Stimulated activated CD4-positive, alpha-beta T cell treated with anti-CD3 and anti-CD28 coated beads, Interleukin-2, amount 100 ng/mL, for 24 hours (primary cell): ENCODE measurements at places on chromosomes 1 and 21.

DNA sequence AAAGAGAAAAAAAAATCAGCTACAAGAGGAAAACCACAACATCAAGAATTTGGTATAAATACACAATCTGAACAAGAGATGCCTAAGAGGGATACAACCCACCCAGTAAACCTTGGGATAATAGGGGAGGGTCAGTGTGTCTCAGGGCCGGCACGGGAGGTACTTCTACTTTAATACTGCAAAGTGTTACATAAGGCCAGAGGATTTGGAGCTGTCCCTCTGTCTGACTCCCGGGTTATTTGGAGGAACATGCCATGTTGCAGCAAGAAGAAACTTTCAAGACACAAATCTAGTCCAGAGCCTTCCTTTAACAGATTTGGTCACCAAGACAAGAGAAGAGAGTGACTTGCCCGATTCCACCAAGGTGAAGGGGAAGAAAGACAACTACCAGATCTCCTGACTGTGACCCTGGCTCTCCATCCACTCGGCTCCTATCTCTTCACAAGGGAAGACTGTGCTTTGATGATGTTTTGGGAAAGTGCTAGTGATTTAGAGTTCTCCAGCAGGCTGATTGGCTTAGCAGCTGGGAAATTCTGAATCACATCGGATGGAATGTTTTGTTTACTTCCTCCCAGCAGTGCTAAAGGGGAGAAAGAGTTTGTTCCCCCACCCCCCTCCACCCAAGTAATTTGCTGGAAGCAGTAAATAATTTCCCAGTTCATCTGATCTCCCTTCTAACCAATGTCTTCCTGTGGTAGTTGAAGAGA, 29.3 kb downstream of the SGIP1 start:
- DNase-seq: no peak

DNA sequence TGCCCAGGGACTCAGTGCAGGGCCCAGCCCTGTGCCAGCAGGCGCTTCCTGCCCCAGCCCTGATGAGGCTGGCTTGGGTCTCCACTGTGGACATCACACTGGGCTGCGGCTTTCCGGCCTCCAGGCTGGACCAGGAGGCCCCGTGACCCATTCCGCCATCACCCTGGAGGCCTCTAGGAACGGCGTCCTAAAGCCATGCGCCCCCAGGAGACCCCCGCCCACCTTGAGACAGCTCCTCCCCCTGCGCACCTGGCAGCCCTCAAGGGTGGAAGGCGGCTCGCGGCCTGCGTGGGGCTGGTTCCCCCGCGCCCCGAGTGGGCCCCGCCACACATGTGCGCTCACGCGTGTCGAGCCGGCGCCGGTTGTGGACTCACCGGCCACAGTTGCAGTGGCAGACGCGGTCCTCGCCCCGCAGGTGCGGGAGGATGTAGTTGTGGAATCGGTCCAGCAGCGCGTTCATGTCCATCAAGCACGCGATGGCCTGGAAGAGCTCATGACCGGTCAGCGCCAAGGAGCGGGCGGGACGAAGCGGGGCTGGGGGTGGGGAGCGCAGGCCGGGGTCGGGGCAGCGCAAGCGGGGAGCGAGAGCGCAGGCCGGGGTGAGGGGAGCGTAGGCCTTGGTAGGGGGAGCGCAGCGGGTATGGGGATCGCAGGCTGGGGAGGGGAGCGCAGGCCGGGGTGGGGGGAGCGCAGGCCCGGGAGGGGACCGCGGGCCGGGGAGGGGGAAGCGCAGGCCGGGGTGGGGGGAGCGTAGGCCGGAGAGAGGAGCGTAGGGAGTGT, 924 bp downstream of the TMEM240 start:
- DNase-seq: no peak

- no peak for DNase-seq
Observed at GRCh38 chr1:232548691-232549090, 81.2 kb downstream of the SIPA1L2 start.

DNA sequence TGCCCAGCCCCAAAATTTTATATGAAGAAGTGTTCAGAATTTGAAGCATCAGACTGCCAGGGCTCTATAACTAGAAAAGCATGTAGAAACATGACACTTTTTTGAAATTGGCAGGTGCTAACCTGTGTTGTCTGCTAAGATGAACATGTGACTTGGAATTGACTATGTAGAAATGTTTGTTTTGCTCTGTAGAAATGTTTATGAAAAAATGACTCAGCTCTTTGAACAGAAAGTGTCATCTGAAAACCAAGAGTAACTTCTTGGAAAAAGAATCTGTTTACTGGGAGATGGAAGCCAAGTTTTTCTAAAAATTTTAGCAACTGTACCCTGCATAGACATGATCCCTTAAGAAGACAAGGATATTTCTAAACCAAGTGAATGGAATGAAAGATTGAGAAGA, 59.2 kb downstream of the LHX9 start:
- no peak for DNase-seq

DNA sequence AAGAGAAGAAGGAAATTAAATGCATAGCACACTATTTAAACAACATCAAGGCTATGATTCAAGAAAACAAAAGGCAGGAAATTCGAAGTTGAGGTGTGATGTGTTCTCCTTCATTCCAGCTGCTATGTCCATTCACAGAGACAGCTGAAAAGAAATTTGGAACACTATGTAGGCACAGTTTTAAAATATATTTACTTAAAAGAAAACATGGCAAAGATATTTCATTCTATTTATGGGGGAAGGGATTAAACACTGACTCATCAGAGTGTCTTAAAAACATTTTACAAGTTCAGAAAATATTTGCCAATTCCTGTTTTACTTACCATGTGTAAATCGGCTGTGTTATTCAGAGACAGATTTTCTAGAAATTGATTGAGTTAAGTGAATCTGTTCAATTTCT, 39.4 kb upstream of the NGF start:
- DNase-seq: no peak
